Kidney epithelial cell (primary cell): ENCODE measurements at places on chromosomes 12 and 14.
A peak's percentile ranks its signal among the peaks of the same experiment; 100 is the strongest.

- DNase-seq = no peak
Measured at GRCh38 chr12:52293926-52294325, 2.6 kb upstream of the KRT81 start.

DNA sequence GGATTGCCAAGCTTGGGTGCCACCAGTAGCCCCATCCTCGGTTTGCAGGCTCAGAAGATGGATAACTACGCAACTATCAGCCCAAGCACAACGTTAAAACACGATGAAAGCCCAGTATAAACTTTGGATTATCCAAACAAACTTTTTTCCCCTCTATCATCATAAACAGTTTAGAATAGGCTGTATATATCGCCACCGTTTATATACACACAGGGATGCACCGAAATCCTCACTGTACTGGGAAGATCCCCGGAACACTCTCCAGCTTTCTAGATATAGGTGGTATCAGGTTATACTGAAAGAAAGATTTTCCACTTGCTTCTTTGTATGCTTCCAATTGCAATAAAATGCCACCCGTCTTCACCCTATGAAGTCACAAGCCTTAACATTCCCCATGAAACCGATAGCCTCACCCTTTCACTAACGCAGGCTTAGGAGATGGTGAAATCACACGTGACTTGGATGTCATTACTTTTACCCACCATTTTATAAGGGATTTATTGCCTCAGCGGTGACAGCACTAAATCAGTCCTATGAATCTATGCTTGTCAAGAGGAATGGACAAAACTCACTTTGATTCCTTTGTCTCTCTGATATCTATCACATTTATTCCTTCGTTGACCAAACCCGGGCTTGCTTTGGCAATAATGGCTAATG lies 207.6 kb upstream of the FOXN3 start:
- no peak for DNase-seq

DNA sequence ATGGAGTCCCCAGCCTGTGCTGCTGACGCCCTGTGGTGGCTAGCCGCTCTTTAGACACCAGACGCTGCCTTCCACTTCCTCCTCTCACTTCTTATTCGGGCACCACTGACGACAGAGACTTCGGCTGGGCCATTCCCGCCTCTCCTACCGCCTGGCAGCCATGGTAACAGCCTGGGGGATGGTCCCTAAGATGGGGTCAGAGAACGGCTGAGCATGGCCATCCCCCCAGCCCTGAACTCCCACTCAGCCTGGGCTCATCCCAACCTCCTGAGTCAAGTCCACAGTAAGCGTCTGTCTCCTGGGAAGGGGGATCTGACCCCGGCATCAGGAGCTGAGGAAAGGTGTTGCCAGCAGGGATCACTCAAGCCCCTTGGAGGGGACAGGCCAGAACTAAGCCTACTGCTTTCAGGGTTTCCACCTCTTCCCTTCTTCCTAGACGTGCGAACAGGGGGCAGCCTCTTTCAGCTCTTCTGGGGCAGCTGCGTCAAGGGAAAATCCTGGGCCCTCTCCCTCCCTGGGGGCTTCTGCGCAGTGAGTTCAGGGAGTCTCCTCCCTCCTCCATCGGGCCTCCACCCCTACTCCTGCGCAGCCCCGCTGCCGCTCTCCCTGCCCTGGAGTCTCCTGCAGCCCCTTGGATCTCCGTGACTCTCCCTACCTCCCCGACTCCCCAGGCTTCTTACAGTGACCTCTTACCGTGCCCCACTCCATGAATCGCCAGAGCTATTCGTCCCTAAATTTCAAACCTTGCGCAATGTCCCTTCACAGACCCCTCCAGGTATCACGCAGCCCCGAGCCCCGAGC lies 643 bp upstream of the TAMALIN start:
- DNase-seq = no peak

DNA sequence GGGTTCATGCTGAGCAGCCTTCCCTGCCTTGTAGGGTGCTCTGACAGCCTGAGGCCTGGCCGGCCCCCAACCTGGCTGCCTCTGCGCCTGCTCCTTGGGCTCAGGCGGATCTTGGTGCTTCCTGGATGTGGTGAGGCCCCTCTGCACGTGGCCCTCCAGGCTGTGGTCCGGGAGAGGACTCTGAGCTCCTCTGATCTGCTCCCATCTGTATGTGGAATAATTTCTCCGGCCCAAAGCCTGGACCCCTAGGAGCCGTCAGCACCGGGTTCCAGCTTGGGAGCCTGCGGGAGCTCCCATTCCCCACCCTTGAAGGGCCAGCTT lies 21.3 kb upstream of the EIF2B2 start:
- DNase-seq = no peak

DNA sequence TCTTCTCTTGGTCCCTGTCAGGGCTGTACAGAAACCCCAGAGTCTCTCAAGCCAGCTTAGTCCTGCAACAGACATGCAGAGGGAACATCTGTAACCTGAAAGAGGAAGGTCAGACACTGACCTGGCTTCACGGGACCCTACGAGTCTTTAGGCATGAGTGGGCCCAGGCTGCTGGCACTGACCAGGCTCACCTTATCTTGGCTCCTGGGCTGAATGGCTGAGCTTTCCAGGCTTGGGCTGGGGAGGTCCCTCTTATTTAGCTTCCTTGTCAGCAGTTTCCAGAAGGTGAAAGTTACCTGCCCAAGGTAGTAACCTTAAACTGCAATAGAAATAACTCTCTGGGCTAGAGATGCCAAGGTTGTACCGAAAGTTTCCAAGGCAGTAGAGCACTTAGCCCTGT lies 58.4 kb upstream of the FUT8 start:
- DNase-seq = no peak

DNA sequence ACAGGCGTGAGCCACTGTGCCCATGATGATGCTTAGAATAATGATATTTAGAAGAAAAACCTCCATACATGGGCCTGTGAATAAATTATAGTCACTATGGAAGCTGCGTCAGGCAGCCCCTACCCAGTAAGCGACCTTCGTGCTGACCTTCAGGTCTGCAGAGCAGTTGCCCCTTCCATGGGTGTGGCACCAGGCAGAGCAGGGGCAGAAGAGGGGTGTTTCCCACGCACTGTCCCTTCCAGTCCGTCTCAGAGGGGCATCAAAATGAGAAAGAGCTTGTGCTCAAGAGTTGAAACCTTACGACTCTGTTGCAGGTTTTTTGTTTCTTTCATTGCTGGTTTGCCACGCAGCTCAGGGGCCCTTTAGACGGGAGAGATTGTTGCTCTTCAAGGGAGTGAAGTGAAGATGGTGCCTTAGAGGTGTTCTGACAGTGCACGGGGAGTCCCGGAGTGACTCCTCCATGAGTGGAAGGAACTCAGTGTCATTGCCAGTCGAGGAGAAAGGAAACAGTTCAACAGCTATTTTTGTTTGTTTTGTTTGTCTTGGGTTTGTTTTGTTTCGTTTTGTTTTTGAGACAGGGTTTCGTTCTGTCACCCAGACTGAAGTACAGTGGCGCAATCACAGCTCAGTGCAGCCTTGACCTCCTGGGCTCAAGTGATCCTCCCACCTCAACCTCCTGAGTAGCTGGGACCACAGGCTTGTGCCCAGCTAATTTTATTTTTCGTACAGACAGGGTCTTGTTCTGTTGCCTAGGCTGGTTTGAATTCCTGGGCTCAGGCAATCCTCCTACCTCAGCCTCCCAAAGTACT lies 13.9 kb downstream of the CKB start:
- no peak for DNase-seq

DNA sequence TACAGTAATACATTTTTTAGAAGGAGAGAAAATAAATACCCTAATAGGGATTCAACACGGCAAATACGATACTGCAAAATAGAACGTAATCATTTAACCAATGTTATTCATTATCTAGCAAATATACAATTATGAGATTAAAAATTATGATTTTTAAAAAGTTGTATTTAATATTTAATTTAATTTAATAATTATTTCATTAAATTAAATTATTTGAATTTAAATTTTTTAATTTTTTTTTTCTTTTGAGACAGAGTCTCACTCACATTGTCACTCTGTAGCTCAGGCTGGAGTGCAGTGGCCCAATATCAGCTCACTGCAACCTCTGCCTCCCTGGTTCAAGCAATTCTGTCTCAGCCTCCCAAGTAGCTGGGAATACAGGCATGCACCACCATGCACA lies 42.0 kb downstream of the GXYLT1 start:
- no peak for DNase-seq

DNA sequence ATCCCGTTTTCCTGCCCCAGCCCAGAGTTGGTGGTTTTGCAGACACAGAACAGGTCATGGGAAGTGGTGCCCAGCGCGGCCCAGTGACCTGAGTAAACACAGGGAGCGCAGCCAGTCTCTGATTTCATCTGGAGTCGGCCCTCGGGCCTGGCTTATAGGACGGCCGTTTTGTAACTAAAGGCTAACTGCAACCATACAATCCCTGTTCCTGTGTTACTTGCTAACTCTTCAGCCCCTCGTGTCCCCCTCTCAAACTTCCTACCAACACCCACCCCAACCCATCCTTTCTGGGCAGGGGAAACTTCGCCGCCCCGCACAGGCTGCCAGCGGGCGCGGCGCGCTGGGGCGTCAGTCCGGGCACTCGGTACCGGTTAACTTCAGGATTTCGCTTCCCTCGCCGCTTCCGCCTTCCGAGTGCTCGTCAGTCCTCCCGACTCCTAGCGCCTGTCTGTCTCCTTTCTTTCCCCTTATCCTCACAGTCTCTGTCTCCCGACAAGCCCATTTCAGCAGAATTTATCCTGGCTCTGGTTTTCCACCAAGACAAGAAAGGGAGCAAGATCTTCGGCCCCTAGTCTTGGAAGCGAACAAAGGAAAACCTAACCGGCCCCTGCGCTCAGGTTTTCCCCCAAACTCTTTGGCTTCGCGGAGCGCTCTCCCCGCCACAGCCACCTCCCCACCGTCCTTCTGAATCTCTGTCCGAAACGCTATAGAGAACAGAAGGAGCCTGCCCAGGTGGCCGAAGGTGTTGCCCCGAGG lies 2.0 kb downstream of the SIX1 start:
- DNase-seq = no peak

DNA sequence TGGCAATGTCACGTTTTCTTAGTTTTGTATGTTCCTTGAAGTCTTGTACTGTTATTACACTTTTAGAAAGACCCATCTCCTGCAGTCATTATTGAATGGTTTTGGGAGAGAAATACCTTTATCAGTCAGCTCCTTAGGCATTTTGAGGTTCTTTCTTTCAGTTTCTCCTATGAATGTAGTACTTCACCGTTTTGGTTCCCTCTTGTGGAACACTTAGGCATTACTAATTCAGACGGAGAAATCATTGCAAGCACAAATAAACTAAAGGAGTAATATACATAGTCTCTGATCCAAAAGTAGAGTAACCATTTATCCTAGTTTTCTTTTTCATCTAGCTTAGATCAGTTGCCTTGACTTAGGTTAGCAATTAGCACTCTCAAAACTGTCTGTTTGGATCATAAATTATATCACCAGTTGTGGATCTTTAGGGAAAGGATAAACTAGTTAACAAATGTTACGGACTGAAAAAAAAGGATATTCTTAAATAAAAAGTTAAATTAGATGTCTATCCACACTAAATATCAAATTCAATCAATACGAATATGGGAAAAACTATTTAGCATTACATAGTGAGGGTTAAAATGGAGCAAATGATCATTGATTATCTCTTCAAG lies 1538.3 kb upstream of the SEL1L start:
- no peak for DNase-seq

DNA sequence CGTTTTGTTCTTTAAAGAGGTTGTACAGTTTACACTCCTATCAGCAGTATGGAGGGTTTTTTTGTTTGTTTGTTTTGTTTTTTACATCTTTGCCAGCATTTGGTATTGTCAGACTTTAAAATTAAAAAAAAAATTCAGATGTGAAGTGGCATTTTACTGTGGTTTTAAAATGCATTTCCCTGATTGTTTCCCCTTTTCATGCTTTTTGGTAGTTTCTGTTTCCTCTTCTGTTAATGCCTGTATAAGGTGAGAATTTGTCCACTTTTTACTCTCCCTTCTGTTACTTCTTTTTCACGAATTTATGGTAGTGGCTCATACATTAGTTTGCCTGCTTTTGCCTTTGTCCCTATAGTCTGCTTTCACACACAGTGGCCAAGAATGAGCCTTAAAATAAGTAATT lies 36.6 kb downstream of the MNAT1 start:
- no peak for DNase-seq

GRCh38 chr14:91727121-91727520 lies 4.8 kb downstream of the CATSPERB start:
- no peak for DNase-seq

GRCh38 chr14:105492971-105493871 lies 2.2 kb downstream of the TEDC1 start:
- no peak for DNase-seq

DNA sequence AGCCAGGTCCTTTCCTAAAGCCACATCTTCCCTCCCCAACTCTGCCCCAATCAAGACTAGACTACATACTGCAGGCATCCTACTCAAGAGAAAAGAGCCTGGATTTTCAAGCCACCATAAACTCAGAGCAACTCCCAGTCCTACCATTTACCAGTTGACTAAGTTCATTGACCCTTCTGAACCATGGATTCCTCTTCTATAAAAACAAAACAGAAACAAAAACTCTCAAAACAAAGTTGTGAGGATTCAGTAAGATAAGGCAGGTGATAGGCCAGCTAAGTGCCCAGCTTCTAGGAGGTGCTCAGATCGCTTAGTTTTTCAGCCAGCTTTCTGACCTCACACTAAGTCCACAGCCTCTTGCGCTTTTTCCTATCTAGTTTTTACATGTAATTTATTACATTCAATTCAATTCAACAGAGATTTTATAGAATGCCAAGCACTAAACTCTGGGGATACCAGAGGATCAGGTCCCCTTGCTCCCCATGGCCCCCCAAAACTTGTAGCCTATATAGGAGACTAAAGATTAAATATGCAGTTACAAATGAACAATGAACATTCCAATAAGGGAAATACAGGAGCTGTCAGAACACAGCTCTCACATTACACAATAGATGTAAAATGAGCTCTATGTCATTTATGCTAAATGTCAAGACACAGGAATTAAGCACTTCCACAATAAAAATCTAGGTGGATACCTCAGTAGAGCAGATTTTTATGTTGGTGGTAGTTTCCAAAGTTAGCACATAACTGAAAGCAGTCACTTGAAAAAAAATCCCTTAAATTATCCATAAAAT lies 104.5 kb upstream of the EGLN3 start:
- no peak for DNase-seq

DNA sequence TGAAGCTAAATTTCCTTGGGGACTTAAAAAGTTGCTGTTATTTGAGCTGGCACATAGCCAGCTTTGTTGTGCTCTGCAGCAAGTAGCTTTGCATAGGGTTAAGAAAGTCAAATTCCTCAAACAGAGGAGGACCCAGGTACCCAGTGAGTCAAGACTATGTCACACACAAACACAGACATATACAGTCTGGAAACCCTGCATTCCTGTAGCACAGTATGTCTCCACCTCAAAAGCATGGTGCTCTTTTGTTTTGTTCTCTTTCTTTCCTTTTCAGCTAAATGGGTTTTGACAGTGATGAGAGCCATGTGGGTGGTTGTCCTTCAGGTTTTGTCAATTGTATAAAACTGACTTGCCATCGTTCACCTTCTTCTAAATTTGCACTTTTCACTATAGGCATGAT lies 179.6 kb upstream of the DIO2 start:
- DNase-seq = peak; percentile 70

GRCh38 chr12:12903642-12904609 lies 12.6 kb downstream of the GPRC5A start:
- no peak for DNase-seq

GRCh38 chr14:90107789-90108188 lies 46.0 kb downstream of the KCNK13 start:
- no peak for DNase-seq
